Endothelial cell of umbilical vein (primary cell): ENCODE measurements at places on chromosomes 2 and 18. TPM values are rescaled to one million over a fixed set of nuclear protein-coding genes. Genes with fewer than 3 reads are reported as not detected.

- H3K36me3 ChIP-seq: no peaks in the 10 kb centered on the region
- no peaks in the 10 kb centered on the region for H3K4me1 ChIP-seq
- H3K4me3 ChIP-seq: no peak overlapping the region
- DNase-seq: no peak
- no peak overlapping the region for H3K27ac ChIP-seq
- no peaks in the 10 kb centered on the region for H3K27me3 ChIP-seq
Observed at GRCh38 chr2:119480184-119480583, 44.1 kb downstream of the SCTR start.

DNA sequence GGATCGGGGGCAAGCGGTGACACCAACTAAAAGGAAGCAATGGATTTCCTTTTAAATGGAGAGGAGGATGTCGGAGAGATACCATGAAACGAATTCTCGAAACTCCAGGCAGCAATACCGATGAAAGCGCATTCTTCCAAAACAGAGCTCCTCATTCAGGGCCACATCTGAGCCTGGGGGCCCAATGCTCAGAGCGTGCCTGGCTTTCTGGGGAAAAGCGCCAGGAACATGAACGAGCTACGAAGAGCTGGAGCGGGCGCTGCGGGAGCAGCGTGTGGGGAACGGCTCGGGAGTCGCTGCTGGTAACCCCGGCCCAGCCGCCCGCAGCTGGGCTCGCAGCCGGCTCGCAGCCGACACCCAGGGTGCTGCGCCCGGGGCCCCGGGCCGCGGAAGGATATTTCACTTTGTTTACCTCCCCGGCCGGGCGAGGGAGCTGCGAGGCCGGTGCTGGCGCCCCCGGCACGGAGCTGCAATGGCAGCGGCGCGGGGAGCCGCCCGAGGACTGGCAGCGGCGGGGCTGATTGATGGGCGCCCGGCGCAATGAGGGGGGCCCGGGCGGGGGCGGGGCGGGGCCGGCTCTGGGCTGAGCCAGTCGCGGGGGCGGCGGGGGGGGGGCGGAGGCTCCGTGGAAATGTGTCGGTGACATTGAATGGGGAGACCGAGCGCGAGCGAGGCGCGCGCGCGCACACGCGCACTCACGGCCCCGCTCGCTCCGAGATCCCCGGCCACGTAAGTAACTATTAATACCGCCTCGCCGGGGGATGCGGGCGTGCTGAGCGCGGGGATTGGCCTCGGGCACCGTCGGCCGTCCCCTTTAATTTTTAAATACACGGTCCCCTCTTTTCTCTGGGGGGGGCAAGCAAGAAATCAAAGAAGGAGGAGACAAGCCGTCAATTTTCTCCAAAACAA is at the start of gene TRIB2:
TSS of gene TRIB2 (plus strand) at position 655 of the 909 bp plus-strand sequence. CDS start 1,372 bp downstream, outside the sequence.
- peak; percentile 85 for DNase-seq
- H3K27me3 ChIP-seq: no peaks in the 10 kb centered on the region
- peak within 1 kb of the TSS; percentile 89 for H3K27ac ChIP-seq
- no peaks in the 10 kb centered on the region for H3K36me3 ChIP-seq
- H3K4me3 ChIP-seq: peak within 1 kb of the TSS; percentile 82

DNA sequence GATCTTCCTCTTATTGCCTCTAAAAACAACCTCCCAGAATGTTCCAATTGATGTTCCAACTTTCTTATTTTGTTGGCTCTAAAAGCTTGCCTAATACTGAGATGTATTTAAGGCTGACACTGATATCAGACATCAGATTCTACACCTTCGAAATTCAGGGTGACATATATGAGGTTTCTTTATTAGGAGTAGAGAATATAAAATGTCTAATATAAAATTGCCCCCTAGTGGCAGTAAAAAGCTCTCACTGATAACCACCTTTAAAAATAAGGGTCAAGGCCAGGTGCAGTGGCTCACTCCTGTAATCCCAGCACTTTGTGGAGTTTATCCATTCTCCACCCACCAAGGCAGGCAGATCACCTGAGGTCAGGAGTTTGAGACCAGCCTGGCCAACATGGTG is 789.7 kb upstream of the SLC39A10 start:
- H3K4me3 ChIP-seq: no peak overlapping the region
- no peaks in the 10 kb centered on the region for H3K27me3 ChIP-seq
- no peaks in the 10 kb centered on the region for H3K36me3 ChIP-seq
- peak; percentile 47 for DNase-seq

- no peaks in the 10 kb centered on the region for H3K36me3 ChIP-seq
- H3K4me3 ChIP-seq: no peak overlapping the region
- H3K27ac ChIP-seq: no peak overlapping the region
- H3K27me3 ChIP-seq: no peaks in the 10 kb centered on the region
- H3K4me1 ChIP-seq: no peaks in the 10 kb centered on the region
Observed at GRCh38 chr18:77528872-77529271, 279.2 kb downstream of the GALR1 start.

GRCh38 chr2:146496248-146496647 is 1348.6 kb upstream of the ACVR2A start:
- peaks cover under 1% of the 10 kb centered on the region for H3K4me1 ChIP-seq
- no peak for DNase-seq
- no peak overlapping the region for H3K4me3 ChIP-seq
- H3K27me3 ChIP-seq: no peaks in the 10 kb centered on the region
- no peaks in the 10 kb centered on the region for H3K36me3 ChIP-seq

Gene VWA3B
- total RNA-seq: not detected in 2 replicates

DNA sequence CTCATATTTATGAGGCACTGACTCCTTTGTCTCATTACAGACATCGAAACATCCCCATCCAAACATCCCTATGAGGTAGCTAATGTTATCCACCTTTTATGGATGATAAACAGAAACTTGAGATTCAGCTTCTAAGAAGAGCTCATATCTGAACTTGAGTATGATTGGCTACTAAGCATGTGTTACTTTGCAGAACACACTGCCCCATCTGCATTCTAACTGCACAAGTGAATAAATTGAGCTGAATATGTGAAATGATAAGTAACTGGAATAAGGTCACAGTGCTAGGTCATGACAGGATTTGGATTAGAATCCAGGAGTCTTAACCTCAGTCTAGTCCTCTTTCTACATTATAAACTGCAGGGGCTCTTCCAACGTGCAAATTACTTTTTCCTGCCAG is 172.7 kb downstream of the SETBP1 start:
- no peak overlapping the region for H3K4me3 ChIP-seq
- no peak overlapping the region for H3K27ac ChIP-seq
- no peaks in the 10 kb centered on the region for H3K36me3 ChIP-seq
- no peak for DNase-seq
